ENCODE measurements at places on chromosomes 7 and 10.

- DNase-seq, result peak; percentile 90
Measured at GRCh38 chr10:79139124-79139835, 70.5 kb downstream of the ZMIZ1 start.

DNA sequence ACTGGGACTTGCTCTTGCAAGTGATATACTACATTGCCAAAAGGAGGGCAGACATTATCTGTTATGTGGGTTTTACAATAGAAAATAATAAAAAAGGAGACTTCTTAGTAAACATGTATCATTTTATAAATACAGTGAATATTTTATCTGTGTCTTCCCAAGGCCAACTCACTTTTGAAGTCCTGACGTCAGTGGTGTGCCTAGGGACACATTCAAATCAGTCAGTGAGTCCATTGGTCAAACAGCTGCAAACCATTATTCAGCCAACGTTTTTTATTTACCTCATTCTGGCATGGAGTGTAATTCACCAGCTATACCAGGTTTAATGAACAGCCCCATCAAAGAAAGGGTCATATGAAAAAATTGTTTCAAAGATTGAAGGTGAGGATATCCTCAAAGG is 263.7 kb downstream of the IPMK start:
- DNase-seq, result no peak

- DNase-seq, result no peak
Measured at GRCh38 chr7:38147005-38147404, 31.0 kb upstream of the STARD3NL start.

DNA sequence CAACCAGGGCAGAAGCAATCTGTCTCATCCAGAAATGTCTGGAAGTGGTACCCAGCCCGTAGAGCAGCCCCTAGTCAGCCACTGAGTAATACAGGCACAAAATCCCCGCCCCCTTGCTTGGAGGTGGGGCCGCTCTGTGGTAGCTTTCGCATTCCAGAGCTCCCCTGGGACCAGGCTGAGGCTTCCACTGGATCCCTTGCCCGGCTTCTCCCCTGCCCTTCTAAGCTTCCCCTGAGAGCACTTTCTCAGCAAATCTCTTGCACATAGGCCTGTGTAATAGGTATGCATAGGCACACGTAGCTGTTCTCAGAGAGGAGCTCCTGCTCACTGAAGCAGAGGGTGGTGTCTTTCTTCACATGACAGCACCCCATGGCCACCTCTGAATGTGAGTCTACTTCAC is 144.2 kb downstream of the BMS1 start:
- DNase-seq, result no peak

DNA sequence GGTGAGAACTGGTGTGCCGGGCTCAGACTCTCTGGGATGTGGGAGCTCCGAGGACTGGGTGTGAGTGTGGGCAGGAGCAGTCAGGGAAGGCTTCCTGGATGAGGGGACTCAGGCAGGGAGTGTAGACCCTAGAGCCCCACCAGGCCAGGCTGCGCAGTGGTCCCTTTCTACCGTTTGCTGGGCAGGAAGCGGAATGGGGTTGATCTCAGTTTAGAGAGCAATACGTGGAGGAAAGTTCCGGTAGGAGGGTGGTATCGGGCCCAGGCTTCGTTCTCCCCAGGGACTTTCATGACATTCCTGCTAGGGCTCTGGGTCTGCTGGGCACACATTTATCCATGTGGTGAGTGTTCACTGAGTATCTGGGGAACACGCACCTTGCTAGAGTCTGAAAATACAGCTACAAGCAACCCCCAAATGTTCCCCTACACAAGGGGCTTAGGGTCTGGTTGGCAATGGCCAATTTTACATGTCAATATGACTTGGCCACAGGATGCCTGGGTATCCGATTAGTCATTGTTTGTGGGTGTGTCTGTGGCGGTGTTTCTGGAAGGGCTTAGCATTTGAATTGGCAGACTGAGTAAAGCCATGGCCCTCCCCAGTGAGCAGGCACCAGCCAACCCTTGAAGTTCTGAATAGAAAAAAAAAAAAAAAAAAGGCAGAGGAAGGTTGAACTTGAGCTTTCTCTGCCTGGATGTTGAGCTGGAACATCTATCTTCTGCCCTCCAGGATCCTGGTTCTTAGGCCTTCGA is 20.8 kb downstream of the GHRHR start:
- DNase-seq, result peak; percentile 64

DNA sequence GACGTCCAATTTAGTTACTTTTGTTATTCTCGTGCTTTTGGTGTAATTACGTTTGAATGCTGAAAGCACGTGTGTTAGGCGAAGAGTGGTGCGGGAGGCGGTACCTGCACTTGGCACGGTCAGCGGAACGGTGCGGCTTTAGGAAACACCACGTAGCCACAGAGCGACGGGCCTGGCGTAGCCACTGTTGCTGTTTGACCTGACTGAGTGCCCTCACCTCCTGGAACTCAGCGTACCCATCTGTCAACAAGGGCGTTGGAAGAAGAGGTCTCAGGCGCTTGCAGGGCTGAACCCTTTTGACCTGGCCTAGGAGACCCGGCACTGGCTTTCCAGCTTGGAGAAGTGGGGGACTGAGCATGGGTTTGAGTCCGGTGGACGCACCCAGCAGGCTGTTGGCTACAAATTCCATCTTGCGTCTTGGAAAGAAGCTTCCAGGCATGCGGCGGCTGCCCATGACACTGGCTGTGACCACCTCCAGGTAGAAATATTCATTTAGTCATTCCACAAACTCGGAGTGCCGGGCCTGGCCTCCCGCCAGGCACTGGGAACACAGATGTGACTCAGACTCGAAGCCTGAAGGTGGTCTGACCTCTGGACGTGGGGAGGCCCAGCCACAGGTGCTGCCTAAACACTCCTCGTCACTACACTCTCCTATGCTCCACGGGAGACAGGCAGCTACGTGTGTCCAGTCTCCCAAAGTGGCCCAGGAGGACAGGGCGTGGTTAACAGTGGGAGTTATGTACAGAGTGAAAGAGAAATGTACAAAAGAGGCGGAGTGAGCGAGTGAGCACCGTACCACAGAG is 22.2 kb downstream of the FAM20C start:
- peak; percentile 37 for DNase-seq

DNA sequence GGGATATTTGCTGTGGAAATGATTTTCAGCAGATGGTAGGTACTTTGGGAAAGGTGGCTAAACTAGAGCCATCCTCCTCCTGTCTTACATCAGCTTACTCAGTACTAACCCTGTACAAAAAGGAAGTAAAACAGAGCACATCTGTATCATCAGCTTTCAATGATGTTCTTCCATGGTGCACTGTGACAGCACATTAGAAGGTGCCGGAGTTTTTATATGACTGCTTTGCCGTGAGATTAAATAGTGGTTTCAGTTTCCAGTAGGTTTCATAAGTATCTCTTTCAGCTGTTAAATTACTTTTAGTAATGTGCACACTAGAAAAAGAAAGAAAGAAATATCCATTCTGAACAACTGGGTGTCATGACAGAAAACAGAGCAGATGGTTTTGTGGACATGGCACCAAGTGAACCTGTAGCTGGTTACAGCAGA is 86.5 kb downstream of the ARID5B start:
- DNase-seq, result no peak

DNA sequence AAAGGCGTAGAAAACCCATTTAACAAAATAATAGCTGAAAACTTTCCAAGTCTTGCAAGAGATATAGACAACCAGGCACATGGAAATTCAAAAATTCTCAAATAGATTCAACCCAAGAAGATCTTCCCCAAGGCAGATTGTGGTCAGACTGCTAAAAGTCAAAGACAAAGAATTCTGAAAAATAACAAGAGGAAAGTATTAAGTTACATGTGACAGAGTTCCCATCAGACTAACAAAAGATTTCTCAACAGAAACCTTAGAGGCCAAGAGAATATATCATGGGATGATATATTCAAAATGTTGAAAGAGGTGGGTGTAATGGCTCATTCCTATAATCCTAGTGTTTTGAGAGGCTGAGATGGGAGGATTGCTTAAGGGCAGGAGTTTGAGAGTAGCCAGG is 59.8 kb downstream of the TMEM178B start:
- DNase-seq, result no peak
